T-cell (primary cell): ENCODE measurements at places on chromosomes 13 and 19. TPM values are rescaled to one million over a fixed set of nuclear protein-coding genes. Genes with fewer than 3 reads are reported as not detected.

DNA sequence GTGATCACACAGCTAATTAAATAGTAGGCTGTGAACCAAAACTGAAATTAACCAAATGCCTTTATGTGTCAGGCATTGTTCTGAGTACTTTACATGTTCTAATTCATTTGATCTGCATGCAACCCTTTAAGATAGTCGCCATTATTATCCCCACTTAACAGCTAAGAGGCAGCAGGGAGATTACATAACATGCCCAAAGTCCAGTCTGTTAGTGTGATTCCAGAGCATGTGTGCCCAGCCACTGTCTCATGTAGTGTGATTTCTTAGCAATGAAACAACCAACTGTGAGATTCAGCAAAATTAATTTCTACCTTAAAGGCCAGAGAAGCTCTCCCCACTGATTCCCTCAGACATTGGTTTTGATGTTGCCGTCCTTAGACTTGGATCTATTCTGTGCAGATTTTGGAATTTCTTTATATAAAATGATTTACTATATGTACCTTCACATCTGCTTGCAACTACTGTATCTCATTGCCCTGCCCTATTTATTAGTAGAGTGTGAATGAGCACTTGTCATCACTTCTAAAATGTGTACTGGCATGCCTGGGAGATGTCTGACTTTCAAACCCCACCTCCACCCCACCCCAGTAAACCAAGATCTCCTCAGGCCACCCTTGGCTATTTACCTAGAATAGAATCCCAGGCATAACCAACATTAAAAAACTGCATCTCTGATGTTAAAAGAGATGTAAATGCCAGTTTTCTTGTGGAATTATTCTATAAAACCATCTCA, 41.2 kb downstream of the POLR1D start:
- no peak for DNase-seq
- no peak overlapping the region for H3K4me3 ChIP-seq
- H3K4me1 ChIP-seq = no peaks in the 10 kb centered on the region
- no peak overlapping the region for H3K27ac ChIP-seq
- no peaks in the 10 kb centered on the region for H3K27me3 ChIP-seq
- peaks cover 19% of the 10 kb centered on the region for H3K36me3 ChIP-seq

DNA sequence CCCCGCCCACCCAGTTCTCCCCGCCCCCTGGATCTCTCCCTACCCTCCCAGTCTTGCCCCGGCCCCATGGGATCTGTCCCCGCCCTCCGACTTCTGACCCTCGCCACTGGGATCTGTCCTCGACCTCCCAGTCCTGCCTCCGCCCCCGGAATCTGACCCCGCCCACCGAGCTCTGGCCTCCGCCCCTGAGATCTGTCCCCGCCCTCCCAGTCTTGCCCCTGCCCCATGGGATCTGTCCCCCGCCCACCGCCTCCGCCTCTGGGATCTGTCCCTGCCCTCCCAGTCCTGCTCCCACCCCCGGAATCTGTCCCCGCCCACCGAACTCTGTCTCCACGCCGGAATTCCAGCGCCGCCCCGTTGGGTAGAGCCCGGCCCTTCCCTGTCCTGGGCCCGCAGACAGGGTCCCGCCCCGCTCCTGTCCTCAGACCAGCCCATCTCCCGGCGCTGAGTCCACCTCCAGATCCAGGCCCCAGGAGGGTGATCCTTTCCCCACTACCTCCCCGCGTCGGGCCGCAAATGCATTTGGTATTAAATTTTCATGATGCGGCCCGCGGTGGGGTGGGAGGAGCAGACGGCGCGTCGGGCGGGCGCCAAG, 1.5 kb upstream of the SLC17A7 start:
- no peak overlapping the region for H3K27ac ChIP-seq
- H3K4me1 ChIP-seq = peaks cover 2% of the 10 kb centered on the region
- DNase-seq = no peak
- H3K27me3 ChIP-seq = peaks cover 16% of the 10 kb centered on the region
- H3K4me3 ChIP-seq = peak overlapping the region; percentile 52
- peaks cover 7% of the 10 kb centered on the region for H3K36me3 ChIP-seq

DNA sequence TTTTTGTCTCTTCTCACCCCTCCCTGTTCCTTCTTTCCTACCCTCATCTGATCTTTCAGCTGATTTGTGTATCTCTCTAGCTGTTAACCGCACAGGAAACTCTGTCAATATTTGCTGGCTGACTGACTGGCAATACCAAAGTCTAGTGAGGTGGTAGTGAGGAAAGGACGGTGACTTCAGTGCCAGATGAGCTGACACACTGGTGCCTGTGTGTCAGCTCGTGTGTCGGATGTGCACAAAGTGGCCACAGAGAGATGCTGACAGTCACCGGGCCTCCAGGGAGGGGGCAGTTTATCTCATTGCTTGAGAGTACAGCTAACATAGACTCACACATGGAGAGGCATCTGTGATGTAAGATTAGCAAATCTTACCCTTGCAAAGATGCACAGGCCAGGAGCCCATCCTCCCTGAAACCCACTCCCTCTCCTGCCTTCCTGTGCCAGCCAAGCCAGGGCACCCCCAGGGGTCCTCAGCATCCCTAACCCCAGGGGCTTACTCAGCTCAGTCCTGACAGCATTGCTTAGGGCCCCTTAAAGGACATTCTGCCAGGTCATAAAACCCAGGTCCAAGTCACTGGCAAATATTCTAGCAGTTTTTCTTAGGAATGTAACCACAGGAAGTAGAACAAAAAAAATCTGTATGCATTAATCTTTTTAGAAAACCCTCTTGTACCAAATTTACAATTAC, 80.2 kb downstream of the SHISA2 start:
- H3K4me1 ChIP-seq = peaks cover 47% of the 10 kb centered on the region
- H3K4me3 ChIP-seq = no peak overlapping the region
- peak; percentile 51 for DNase-seq
- peak overlapping the region; percentile 50 for H3K27ac ChIP-seq
- H3K36me3 ChIP-seq = no peaks in the 10 kb centered on the region

DNA sequence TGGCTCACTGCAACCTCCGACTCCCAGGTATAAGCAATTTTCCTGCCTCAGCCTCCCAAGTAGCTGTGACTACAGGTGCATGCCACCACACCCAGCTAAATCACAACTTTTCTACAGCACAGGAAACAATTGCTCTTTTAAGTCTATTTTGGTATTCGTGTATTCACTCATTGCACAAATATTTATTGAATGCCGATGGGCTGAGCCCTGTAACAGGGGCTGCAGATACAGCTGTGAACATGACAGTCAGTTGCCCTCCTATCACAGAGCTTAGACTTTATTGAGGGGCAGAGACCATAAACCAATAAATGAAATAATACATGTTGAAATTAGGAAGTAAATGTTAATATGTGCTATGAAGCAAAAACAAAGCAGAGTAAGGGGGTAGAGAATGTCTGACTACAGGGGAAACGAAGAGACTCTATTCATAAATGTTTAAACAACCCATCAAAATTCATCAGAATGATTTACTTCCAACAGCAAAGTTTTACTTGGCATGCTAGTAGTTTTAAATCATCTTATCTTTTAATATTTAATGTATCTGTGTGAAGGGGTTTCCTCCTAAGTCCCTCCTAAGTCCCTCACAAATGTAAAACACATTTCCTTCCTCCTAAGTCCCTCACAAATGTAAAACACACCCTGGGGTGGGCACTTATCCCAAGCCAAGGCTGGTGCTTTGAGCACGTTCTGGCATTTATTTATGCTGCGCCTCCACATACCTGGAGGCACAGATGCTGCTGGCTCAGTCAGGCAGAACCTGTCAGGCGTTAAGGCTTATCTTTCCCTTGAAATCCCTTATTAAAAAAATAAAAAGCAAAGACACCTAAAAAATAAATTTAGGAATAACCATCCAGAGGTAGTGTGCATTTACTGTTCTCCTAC, 140.8 kb downstream of the MIPEP start:
- H3K36me3 ChIP-seq = no peaks in the 10 kb centered on the region
- no peaks in the 10 kb centered on the region for H3K27me3 ChIP-seq
- DNase-seq = no peak

DNA sequence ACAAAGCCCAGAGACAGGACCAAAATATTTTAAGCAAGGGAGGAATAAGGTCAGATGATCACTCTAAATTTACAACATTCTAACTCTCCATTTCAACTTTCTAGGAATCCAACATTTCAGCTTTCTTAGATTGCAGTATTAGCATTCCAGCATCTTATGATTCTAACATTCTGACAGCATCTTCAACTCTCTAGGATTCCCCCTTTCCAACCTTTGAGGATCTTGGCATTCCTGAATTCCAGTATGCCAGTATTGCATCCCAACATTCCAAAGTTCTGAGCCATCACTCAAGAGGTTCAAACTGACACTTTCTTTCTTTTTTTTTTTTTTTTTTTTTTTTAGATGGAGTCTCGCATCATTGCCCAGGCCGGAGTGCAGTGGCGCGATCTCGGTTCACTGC, 13.8 kb downstream of the TGFB1 start:
- H3K4me3 ChIP-seq = no peak overlapping the region
- no peak for DNase-seq
- peaks cover 57% of the 10 kb centered on the region for H3K4me1 ChIP-seq
- no peaks in the 10 kb centered on the region for H3K27me3 ChIP-seq
- H3K27ac ChIP-seq = no peak overlapping the region
- peaks cover 75% of the 10 kb centered on the region for H3K36me3 ChIP-seq

DNA sequence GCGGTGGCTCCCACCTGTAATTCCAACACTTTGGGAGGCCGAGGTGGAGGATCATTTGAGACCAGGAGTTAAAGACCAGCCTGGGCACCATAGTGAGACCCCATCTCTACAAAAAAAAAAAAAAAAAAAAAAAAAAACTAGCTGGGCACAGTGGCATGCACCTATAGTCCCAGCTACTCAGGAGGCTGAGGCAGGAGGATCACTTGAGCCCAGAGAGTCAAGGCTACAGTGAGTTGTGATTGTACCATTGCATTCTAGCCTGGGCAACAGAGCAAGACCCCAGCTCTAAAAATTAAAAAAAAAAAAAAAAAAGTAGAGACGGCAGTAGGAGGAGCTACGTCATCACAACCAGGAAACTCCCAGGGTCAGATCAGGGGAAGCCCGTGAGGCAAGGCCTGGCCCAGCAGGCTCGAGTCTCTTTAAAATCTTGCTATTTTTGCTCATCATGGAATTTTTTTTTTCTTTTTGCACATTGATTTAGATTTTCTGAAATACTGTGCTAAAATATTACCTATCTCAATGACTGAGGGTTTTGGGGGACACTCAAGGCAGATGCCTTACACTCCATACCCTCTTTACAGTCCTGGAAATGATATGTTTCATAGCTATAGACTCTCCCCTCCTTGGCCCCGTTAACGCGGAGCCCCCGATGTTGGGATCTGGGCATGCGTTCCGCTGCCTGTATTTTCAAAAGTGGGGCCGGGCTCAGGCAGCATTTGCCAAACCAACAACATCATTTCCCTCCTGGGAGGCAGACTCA, 44.4 kb upstream of the USE1 start:
- H3K36me3 ChIP-seq = peaks cover 46% of the 10 kb centered on the region
- no peak for DNase-seq
- H3K27me3 ChIP-seq = no peaks in the 10 kb centered on the region
- no peaks in the 10 kb centered on the region for H3K4me1 ChIP-seq
- no peak overlapping the region for H3K27ac ChIP-seq

- no peaks in the 10 kb centered on the region for H3K4me1 ChIP-seq
- H3K27ac ChIP-seq = no peak overlapping the region
- H3K27me3 ChIP-seq = no peaks in the 10 kb centered on the region
- no peaks in the 10 kb centered on the region for H3K36me3 ChIP-seq
These were observed 363.4 kb upstream of the SPRY2 start for GRCh38 chr13:80704369-80704768.

DNA sequence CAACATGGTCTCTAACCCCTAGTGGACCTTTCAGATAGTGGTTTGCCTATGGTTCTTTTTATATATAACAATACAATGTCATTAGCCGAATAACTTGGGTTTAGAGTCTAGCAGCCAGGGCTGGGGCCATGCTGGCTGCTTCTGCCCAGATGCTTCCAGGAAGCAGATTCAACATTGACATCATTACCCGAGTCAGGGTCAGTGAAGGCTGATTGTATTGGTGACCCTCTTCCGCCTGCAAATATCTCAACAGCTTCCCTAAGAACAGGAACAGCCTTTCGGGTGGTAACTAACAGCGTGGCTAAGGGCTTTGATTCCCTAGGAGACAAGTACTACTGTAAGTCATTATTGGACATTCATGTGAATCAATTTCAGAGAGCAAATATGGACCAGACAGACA, 476.4 kb downstream of the UQCRFS1 start:
- no peaks in the 10 kb centered on the region for H3K27me3 ChIP-seq
- H3K36me3 ChIP-seq = no peaks in the 10 kb centered on the region
- H3K4me1 ChIP-seq = no peaks in the 10 kb centered on the region
- no peak overlapping the region for H3K4me3 ChIP-seq
- H3K27ac ChIP-seq = no peak overlapping the region

GRCh38 chr13:100029933-100030332, 48.3 kb downstream of the ZIC2 start:
- H3K27ac ChIP-seq = no peak overlapping the region
- no peak overlapping the region for H3K4me3 ChIP-seq
- H3K36me3 ChIP-seq = no peaks in the 10 kb centered on the region
- no peak for DNase-seq
- no peaks in the 10 kb centered on the region for H3K27me3 ChIP-seq

DNA sequence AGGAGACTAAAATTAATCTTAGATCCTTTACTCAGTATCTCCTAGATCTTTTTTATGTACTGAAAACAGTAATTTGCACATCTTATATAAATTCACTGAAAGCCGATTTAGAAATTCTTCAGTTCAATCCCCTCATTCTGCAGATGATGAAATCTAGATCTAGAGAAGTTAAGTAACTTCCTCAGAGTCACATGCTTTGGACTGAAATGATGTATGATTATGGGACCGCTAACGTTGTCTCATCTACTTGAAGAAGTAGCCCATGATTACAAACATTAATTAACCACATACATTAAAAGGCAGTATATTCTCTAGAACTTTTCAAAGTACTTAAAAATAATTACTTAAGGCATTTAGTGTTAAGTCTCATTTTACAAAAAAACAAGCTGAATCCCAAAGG, 37.8 kb downstream of the ELF1 start:
- peak overlapping the region; percentile 94 for H3K27ac ChIP-seq
- H3K4me3 ChIP-seq = peak overlapping the region; percentile 61
- no peaks in the 10 kb centered on the region for H3K36me3 ChIP-seq
- H3K27me3 ChIP-seq = no peaks in the 10 kb centered on the region

DNA sequence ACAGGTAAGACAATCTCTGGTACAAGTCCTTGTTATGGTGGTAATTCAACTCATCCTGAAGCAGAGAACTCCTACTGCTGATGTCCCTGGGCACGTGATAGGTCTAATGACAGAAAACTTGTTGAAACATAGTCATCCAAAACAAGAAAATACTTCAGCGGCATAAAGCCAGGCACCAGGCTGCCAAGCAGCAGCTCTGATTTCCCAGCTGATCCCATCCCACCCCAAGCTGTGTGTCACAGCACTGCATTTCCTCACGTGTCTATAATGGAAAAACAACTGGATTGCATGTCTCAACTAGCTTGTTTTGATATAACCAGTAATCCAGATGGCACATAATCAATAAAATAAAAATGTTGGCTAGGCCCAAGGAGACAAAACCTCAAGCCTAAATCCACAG, 64.8 kb downstream of the MIPEP start:
- H3K36me3 ChIP-seq = no peaks in the 10 kb centered on the region
- H3K4me3 ChIP-seq = no peak overlapping the region
- H3K27ac ChIP-seq = no peak overlapping the region
- no peaks in the 10 kb centered on the region for H3K27me3 ChIP-seq

The COMP gene
- not detected for total RNA-seq

The SYNGR4 gene
- not detected for total RNA-seq
